Neural crest cell (in vitro differentiated cells): ENCODE measurements at places on chromosomes 6 and 20. TPM values are rescaled to one million over a fixed set of nuclear protein-coding genes. Genes with fewer than 3 reads are reported as not detected.
A peak's percentile ranks its signal among the peaks of the same experiment; 100 is the strongest.

DNA sequence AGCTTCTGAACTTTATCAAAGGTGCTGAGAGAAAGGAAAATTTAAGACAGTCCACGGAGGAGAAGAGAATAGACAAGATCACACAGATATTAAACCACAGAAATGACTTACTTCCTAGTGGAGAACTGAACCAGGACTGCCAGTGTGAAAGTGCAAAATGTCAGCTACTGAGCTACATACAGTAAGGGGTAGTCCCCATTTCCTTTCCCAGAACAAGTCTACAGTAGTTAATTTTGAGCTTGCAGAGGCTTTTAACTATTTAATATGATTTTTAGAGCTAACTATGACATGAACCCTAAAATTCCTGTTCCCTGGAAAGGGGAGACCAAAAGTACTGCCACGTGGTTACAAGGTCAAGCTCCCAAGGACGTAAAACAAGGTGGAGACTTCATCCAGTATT is 45.1 kb downstream of the CEP85L start:
- DNase-seq, result no peak

GRCh38 chr6:2817903-2818443 is 23.7 kb downstream of the SERPINB1 start:
- DNase-seq, result no peak

DNA sequence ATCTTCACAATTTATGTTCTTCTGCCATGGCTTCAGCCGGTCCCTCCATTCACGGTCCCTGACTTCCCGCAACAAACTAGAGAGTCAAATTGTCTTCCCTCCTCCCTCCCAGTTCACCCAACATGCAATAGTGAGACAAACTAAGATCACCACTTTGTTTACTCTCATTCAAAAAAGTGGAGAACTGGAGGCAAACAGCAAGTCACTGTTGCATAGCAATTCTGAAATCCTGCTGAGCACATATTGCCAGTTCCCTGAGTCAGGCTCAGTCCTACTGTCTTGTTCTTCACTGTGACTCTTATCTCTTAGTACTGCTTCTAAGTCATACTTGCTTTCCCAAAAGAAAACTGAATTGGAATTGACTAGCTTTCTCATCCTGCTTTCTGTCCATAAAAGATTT is 287.2 kb upstream of the SASH1 start:
- no peak for DNase-seq

DNA sequence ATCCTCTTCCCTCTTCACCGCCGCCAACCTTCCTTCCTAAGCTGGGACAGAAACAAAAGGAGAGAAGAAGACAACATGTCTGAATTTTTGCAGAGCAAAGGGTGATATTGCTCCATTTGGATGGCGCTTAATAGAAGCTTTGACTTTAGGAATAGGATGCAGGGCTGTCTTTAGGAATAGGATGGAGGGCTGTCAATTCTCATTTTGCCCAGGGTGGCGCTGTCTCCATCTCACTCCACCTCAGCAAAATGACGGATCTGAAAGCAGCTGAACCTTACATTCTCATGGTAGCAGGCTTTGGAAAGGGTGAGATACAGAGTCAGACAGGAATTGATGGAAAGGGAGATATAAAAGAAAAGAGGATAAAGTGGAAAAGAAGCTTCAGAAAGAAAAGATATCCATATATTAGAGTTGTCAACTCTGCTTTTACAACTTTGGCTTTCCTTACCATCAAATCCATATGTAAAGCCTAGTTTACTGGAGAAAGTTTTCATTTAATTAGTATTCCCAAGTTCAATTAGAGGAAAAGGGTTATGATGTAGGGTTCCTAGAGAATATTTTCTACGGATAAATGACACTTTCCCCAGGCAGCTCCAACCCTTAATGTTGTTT is 2.4 kb downstream of the MTCL3 start:
- DNase-seq, result peak; percentile 61

- no peak for DNase-seq
These were observed 317.2 kb upstream of the TCF21 start for GRCh38 chr6:133571681-133572080.

- DNase-seq, result no peak
These were observed 40.1 kb upstream of the GTSF1L start for GRCh38 chr20:43766917-43767316.

DNA sequence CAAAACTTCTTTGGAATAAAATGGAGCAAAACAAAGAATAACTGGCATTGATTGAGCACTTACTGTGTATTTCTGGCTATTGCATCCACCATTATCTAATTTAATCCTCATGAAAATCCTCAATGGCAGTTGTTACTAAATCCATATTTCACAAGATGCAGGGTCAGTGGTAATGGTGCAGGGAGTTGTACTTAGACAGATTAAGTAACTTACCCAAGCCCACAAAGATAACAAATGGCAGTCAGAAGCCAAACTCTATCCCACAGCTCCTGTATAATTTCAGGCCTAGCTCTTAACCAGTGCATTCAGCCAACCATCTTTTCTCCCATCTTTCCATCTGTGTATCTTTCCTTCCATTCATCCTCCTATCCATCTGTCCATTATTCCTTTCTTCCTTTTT is 29.3 kb upstream of the SSTR4 start:
- DNase-seq, result no peak

GRCh38 chr6:88512951-88513350 is 346.8 kb upstream of the CNR1 start:
- no peak for DNase-seq

DNA sequence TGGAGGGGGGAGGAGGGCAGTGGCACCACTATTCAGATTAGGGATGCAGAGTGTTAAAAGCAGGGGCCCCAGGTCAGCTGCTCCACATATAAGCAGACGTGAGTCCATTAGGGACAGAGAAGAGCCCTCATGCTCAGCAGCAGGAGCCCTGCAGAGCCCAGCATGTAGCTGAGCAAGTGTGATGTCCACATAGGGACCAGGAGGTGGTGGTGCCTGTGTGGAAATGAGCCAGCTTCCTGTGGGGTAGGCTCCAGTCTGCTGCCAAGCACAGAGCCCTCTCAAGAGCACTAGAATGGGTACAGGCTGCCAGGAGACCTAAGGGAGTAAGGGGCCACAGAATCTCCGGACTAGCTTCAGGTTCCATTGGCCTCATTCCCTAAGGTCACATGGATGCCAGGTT is 57.9 kb upstream of the MLN start:
- DNase-seq, result no peak

- peak; percentile 8 for DNase-seq
These were observed 621 bp downstream of the GPR63 start for GRCh38 chr6:96836631-96837080.

DNA sequence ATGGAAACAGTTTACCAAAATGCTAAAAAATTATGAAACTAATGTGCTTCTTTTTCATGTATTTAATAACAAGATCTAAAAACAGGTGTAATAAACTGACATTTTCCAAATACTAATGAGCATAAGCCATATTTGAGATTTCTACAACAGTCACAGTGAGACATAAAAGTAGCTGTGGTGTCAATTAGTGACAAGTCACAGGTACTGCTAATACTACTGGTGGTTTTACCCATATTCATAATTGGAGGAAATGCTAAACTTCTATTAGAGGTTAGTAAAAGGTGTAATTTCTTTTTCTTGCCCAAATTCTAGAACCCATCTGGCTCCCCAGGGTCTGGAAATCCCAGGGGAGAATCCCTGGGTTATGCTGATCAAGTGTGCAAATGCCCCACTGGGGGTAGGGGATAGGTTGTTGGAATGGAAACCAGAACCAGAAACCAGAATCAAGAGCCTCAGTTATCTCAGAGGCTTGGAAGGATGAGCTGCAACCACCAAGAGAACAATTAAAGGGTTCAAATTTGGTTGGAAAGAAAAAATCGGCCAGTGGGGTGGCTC is 7.1 kb upstream of the GTF2H4 start:
- no peak for DNase-seq

The MEP1A gene
- total RNA-seq, result not detected in 2 replicates
